H4 (cell line): ENCODE measurements at places on chromosomes 3 and 15. TPM values are rescaled to one million over a fixed set of nuclear protein-coding genes. Genes with fewer than 3 reads are reported as not detected.

DNA sequence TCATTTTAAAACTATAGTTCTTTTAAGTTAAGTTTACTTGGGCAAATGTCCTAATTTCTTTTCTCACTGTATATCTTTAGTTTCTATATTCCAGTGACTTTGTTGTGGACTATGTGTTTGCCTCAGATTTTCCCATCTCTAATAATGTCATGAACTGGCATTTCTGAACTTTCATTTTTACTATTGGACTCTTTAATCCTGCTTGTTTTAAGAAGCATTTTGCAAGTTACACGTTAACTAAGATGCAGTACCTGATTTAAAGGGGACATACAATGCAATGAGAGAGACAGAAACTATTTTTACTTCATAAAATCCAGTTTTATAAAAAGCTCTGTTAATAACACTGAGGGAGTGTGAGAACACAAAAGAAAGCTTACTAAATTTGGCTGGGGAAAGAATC lies 58.6 kb upstream of the PHLDB2 start:
- no peak for DNase-seq

GRCh38 chr3:189236352-189236751 lies 64.6 kb downstream of the TPRG1 start:
- DNase-seq = no peak

DNA sequence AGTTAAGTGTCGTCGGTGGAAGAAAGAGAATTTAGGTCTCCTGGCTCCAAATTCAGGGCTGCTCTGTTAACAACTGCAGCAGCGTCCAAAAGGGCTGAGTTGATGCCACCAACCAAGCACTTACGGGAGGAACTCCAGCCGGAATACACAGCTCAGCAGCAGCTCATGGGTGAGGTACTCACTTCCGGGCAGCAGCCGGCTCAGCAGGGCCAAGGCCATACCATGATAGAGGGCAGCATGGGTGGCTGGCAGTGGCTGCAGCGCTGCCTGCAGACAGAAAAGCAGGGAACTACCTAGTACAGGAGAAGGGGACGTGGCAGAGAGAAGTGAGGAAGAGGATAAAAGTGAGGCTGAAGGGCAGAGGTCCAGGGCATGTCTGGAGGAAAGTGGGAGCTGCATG lies 8.0 kb upstream of the LTK start:
- DNase-seq = no peak

DNA sequence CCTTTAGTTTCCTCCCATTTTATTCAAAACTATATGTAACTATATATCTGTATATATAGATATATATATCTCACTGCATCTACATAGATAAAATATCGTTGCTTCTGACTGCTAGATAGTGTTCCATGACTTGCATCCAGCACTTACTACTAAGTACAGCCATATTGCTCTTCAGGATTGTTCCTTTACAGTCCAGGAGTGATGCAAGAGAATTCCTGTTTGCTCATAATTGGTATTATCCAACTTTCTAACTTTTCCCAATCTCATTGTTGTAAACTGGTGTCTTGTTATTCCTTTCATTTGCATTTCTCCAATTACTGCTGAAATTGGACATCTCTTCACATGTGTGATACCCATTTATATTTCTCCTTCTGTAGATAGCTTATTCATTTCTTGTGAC lies 99.8 kb upstream of the STRIT1 start:
- DNase-seq = no peak

- DNase-seq = peak; percentile 20
Measured at GRCh38 chr15:58221591-58222241, 83.5 kb downstream of the AQP9 start.

DNA sequence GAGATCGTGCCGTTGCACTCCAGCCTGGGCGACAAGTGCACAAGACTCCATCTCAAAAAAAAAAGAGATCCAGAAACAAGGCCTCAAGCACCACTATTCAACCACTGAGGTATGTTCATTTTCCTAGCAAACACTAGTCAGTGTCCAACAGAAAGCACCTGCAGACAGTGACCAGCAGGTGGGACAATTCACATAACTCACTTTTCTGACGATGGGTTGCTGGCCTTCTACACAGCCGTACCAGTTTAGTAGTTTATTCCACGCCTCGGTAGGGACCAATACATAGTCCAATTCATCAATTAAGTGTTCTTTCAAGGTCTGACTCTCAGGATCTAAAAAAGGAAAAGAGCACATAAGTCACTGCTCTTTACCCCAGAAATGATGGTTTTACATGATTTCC lies 12.4 kb downstream of the USP4 start:
- no peak for DNase-seq

Gene TNK2
- total RNA-seq = 3.7 and 6.4 TPM in 2 replicates

GRCh38 chr3:133701435-133702358 lies 40.0 kb upstream of the TOPBP1 start:
- DNase-seq = no peak

DNA sequence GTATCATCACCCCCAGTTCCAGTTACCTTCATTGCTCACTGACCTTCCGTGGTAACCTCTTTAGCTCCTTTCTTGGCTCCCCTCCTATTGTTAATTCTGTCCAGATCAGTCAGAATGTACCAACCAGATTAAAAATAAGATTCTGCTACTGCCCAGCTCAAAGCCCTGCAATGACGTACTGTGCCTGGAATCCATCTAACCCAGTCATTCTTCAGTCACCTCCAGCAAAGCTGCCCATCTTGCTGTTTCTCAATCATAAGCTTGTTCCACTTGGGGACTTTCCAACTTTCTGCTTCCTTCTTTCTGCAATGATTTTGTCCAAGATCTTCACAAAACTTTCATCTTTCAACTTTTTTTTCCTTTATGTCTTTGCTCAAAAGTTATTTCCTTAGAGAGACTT lies 512.0 kb upstream of the ZNF385D start:
- DNase-seq = no peak

DNA sequence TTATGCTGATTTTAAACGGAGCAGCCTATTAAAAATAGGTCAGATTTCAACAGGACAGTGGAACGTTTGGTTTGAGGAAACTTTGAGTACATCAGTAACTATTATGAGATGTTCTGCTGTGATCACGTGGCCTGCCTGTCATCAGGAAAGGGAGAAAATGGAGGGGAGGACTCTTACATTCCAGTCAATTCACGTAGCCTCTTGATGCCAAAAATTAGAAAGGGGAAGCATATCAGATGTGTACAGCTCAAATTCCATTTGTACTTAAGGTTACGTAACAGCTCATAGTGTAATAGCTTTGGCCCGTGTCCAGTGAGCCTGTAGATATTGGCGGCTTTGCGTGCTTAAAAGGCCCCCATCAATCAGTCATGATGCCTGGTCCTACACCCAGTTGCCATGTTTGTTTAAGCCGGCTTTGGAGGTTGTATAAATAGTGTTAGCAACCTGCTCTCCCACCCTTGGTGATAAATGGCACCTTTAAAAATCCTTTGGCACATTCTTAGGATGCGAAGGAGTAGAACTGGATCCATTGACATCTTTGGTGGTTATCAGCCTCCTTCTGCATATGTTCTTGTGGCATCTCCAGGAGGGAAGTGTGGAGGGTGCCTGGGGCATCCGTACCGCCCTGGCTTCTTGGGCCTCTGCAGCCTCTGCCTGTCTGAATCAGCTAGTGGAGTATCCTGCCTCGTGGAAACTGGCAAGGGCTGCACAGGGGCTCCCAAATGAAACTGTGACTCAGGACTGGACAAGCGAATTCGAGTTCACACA lies 163.9 kb downstream of the THSD4 start:
- peak; percentile 76 for DNase-seq

Gene ADAMTS9
- 1.8 and 4.4 TPM in 2 replicates for total RNA-seq

DNA sequence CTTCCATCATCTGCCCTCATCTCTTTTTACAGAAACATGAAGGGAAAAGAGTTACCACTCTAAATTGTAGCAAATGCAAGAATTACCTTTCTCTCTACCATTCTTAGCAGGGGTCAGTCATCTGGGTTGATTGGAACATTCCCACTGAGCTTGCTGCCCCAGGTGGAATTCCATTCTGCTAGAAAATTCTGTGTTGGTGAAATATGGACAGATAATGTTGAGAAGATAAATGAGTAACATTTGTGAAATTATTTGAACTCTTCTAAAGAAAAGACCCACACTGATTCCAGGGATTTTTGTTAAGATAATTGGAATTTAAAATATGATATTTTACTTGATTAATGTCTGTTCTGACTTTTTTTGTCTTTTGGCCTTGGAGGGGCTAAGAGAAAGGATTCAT lies 11.0 kb upstream of the CPA3 start:
- no peak for DNase-seq

Gene GJD2
- total RNA-seq = not detected in 2 replicates

Gene TRAT1
- total RNA-seq = not detected in 2 replicates

- DNase-seq = peak; percentile 7
Measured at GRCh38 chr3:39531665-39532064, 64.2 kb downstream of the MOBP start.

Gene EFCAB12
- 0.06 TPM in 1 of 2 replicates, not detected in the other for total RNA-seq

- no peak for DNase-seq
Measured at GRCh38 chr3:126112531-126113237, 28.8 kb upstream of the SLC41A3 start.

Gene CCDC39
- total RNA-seq = not detected in 2 replicates

- DNase-seq = no peak
Measured at GRCh38 chr3:142623194-142623593, 27.0 kb downstream of the PLS1 start.

Gene WDR72
- 11.5 and 14.6 TPM in 2 replicates for total RNA-seq

DNA sequence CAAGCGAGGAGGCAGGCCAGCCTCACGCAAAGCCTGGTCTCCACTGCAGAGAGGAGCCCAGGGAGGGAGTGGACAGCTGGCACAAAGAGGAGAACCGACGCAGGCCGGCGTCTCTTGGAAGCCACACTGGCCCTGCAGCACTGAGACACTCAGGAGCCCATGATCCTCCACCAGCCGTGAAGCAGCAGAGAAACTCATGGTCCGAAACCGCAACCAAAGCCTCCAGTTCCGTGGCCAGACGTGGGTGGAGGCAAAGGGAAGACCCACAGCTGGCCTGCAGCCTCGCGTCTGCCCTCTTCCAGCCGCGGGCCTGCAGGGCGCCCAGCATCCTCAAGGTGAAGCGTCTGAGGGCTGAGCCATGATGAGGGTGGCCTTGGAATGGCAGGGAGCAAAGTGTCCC lies 62.2 kb upstream of the SEC61A1 start:
- no peak for DNase-seq

Gene EPM2AIP1
- 4.3 and 4.5 TPM in 2 replicates for total RNA-seq

DNA sequence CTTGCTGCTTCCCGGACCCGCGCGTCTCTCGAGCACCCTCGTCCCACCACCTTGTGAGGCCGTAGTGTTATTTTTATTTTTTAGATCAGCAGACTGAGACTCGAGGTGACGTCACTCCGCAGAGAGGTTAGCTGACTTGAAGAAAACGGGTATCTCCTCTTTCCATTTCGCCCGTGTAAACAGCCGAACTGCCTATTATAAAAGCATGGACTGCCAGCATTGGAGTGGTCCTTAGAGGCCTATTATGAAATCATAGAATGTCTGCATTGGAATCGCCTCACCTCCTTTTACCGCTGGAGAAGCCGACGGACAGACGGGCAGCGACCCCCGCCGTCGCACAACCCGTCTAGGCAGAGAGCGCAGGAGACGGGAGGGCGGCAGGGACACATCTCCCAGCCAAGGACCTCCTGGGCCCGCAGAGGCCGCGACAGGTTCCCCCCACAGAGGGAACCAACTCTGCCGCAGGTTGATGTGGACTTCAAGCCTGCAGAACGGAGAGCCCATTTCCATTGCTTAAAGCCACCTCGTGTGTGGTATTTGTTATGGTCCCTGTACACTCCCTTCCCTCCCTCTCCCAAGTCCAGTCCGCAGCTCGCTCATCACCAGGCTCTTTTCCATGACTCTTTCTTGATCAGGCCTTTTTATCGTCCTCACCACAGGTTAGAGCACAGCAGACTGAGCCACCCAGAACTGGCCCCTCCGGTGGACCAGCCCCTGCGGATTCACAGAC lies 540 bp upstream of the PPP1R2 start:
- no peak for DNase-seq

Gene WWTR1
- 37.2 and 47.4 TPM in 2 replicates for total RNA-seq
